Astrocyte of the spinal cord (primary cell): ENCODE measurements at places on chromosomes 2 and 18.

DNA sequence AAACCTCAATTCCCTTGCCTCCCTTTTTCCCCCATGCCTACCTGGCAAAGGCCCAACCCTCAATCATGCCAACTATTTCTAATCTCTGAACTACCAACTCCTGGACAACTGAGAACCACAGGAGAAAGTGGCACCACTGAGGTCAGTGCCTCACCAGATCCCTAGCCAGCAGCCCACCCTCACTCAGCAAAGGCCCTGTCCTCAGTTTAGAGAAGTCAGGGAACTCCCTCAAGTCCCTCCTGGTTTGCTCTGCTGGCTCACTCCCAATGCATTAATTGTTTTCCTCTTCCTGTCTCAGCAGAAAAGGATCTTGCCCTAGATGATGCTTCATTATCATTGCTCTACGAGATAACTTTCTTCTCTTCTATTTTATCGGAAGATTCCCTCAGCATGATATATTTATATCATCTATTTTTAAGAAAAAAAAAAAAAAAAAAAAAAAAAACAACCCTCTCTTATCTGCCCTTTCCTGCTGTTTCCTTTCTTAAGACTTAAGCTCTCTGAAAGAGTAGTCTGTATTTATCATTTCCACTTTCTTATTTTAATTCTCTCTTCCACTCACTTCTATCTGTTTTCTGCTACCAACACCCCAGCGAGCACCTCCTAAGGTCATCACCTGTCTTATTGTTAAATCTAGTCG is 22.7 kb upstream of the ZBTB14 start:
- no peak for DNase-seq

GRCh38 chr2:9285385-9285920 is 78.8 kb downstream of the ASAP2 start:
- DNase-seq: no peak

GRCh38 chr2:101794141-101794540 is 96.6 kb downstream of the MAP4K4 start:
- DNase-seq: no peak

DNA sequence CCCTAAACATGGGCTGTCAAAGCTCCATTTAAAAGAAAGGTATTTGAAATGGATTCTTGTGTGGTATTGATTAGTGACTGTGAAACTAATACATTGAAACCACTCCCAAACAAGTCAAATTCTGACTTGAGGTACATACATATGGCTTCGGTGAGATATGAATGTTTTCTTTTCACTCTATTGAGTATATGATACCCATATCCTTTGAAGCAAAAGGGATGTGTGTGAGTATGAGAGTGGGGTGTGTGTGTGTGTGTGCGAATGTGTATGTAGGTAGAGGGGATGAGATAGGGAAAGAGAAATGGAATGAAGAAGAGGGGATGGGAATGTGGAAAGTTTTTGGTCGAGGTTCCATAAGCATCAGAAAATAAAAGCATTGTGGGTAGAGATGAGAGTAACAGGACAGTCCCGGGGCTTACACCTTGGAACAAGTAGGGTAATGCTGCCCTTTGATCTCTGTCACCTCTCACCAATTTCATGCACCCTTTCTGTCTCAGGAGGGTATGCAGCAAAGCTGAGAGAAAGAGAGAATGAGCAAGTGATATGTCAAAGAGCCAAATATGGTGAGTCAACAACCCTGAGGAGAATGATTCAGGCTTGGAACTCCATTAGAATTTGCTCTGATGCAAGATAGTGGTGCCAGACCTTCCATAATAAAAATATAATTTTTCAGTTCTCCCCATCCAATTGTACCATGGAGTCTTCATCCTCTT is 64.0 kb upstream of the ZEB2 start:
- peak; percentile 78 for DNase-seq

GRCh38 chr18:40365526-40365925 is 1589.5 kb upstream of the PIK3C3 start:
- DNase-seq: peak; percentile 6
